Activated CD4-positive, alpha-beta T cell treated with anti-CD3 and anti-CD28 coated beads, Interleukin-2, Interleukin-4, amounts not matched to agents 100 ng/mL and 50 ng/mL, durations not matched to agents 16 hours and 8 hours (primary cell): ENCODE measurements at places on chromosomes 1 and 21.

DNA sequence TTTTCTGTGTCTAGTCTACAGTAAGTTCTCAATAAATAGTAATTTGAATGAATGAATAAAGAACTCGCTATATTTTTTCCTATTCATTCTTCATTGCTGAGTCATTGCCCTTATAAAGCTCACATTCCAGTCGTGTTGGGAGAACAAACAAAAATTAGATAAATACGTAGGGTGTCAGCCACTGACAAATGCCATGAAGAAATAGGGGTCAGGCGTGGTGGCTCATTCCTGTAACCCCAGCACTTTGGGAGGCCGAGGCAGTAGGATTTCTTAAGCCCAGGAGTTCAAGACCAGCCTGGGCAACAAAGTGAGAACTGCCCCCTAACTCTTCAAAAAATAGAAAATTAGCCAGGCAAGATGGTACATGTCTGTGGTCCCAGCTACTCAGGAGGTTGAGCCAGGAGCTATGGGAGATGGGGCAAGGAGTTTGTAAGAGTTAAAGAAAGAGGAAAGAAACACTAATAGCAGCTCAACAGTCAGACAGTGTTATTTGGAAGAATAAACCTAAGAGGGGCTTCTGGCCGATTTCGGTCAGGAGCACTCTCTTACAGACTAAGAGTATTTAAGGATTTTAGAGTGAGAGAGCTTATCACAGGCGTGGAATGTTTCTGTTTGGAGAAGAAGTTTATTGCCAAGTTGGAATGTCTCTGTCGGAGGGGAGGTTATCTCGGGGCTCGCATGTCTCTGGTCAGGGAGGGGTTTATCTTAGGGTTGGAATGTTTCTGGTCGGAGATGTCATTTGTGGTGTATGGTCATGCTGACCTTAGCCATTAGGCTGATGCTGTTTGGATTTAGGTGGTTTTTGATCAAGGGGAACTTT is 1.8 kb upstream of the CHML start:
- DNase-seq, result no peak

DNA sequence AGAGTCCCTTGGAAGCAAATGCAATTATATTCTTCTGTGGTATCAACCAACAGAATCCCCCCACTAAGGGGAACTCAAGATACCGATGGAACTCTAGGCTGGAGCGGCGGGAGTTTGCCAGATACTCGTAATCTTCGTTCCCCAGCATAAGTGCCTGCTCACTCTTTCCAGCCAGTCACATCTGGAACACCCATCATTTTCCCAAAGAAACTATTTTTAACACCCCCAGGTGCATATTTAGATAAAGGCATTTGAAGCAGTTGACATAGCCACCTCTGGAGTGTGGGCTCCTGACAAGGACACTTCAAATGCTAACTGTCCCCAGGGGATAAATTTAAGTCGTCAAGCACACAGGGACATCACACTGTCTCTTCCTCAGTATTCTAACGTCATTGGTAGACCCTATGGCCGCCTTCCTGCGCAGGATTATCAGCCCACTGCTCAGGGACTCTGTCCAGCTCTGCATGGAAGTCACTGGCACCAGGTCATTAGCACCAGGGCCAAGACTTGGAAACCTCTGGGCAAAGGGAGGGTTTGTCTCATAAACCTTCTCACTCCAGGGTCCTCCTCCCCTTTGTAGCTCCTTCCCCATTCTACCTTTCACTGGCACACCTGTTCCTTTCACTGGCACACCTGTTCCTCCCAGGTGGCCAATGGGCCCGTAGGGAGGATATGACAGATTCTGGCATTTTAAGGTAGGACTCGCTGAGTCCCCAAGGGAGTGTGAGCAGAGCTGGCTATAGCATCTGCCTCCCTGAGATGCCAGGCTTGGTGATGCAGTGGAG is 48.8 kb downstream of the H3-3A start:
- DNase-seq, result no peak

DNA sequence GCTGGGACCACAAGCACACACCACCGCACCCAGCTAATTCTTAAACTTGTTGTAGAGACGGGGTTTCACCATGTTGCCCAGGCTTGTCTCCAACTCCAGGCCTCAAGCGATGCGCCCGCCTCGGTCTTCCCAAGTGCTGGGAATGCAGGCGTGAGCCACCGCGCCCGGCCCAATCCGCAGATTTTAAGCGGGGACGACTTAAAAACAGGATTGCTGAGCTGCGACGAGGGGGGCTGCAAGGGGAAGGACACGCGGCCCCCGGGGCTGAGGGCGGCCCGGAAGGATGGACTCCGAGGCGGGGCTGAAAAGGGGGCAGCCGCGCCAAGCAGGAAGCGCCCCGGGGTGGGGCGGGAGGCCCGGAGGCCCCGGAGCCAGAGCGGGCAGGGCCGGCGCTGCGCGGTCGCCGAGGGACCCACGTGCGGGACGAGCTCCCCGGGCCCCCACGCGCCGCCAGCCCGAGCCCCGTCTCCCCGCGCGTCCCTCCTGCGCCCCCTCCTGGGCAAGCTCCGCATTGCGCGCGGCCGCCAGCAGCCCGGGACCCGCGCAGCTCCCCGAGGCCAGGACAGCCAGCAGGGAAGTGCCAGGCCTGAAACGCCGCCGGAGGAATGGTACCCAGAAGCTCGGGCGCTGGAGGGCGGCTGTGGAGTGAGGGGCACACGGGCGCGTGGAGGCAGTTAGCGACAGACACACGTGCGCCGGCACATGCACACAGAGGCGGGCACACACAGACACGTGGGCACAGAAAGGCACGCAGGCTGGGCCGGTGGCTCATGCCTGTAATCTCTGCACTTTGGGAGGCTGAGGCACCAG is 5.5 kb upstream of the PRKCZ start:
- DNase-seq, result peak; percentile 65

DNA sequence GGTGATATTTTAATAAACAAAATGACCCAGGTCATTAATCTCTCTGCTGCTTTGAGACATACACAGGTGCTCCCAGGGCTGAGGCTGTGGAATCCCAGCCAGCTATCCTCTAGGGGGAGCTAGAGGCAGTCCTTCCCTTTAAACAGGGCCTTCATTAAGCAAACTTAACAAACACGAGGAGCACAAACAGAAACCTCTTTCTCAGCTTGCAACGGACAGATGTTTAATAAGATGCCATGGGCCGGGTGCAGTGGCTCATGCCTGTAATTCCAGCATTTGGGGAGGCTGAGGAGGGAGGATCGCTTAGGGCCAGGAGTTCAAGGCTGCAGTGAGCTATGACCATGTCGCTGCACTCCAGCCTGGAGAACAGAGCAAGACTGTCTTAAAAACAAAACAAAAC is 106.7 kb downstream of the HIVEP3 start:
- peak; percentile 73 for DNase-seq

DNA sequence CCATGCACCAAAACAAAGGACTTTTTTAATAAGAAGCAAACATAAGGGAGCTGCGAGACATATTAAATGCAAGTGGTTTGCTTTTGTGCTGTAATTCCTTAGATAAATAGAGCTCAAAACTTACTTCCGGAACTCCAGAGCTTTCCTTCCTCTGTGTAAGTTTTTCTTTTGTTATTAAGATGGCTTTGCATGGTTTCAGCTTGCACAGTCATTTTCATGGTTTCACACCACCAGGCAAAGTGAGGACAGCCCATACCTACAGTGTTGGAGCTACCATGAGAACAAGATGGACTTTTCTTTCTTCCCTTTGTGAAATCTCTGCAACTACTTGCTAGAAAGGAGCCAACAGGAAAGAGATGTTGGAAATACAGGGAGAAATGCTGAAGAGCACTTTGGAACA is 368.0 kb downstream of the SETD4 start:
- no peak for DNase-seq

- DNase-seq, result no peak
Observed at GRCh38 chr1:55894521-55894920, 679.4 kb upstream of the USP24 start.

DNA sequence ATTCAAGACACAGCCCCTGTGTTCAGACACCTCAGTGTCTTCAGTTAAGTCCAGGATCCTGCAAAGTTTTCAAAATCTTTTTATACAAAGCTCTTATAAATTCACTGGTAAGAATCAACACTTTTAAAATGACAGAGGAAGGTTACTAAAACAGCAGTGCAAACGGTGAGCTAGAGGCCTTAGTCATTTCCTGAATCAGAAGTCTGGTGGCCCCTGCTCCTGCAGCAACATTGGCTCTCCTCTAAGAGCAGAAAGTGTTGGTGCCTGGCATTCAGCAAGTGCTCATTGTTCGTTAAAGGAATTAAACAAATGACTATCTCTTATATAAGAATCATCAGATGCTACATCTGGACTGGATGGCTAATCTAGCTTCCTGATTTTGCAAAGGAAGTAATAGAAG is 282.9 kb downstream of the PTGER3 start:
- peak; percentile 31 for DNase-seq

DNA sequence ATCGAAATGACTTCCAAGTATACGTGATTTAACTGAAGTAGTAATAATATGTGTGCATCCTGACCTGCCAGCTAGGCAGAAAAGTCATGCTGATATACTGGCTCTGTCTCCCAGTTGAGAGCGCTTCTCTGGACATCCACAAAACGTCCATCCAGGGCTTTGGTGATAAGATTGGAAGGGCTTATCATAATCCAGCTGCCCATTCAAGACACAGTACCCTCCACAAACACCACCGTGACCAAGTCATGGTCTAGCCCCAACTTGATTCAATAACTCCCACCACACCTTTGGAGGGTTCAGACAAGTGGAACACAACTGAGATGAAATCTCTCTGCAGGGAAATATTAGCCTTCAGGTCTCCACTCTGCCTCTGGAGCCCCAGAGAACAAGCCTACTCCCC is 76.2 kb downstream of the CD46 start:
- DNase-seq, result no peak

DNA sequence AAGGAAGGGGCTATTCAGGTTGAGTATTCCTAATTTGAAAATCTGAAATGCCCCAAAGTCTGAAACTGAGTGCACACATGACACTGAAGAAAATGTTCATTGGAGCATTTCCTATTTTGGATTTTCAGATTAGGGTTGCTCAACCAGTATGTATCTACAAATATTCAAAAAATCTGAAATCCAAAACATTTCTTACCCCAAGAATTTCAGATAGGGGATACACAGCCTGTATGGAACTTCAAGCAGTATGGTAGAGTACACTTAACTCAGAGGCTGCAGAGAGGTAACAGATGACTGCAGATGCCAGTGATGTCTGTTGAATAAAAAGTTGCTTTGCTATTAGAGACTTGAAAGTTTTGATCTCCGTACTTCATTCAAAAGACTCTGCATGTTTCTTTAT is 19.0 kb downstream of the YTHDF2 start:
- DNase-seq, result no peak

- DNase-seq, result peak; percentile 19
Observed at GRCh38 chr1:176241385-176242015, 34.4 kb upstream of the COP1 start.

GRCh38 chr1:29180497-29181412 is 945 bp downstream of the SRSF4 start:
- peak; percentile 37 for DNase-seq

DNA sequence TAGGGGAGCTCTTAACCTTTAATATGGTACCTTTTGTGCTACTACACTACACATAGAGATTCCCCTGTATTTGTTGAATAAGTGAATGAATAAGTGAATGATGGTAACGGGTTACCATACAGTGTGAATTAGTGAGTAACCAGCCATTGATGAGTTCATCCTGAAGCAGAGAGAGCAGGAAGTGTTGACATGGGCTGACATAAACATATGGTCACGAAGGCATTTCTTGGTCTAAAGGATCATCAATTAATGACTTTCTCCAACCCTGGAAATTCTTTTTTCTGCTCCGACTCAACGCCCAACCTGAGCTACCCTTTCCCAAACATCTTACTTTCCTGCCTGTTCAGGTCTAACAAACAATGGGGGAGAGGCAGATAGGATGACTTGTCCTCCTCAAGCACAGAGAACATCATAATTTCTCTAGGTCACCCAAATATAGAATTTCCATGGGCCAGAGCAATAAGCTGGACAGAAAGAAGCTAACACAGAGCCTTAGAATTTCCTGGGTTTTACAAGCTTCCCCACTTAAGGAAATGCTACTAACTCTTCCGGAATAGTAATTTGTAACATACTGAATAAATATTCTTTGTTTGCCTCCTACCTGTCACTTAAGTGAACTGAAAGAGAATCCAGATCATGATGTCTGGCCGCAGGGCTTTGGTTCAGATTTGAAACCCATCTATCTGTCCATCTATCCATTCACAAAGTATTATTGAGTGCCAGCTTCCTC is 114.7 kb upstream of the NGF start:
- DNase-seq, result no peak

GRCh38 chr1:98963064-98963758 is 41.5 kb downstream of the PLPPR5 start:
- no peak for DNase-seq

DNA sequence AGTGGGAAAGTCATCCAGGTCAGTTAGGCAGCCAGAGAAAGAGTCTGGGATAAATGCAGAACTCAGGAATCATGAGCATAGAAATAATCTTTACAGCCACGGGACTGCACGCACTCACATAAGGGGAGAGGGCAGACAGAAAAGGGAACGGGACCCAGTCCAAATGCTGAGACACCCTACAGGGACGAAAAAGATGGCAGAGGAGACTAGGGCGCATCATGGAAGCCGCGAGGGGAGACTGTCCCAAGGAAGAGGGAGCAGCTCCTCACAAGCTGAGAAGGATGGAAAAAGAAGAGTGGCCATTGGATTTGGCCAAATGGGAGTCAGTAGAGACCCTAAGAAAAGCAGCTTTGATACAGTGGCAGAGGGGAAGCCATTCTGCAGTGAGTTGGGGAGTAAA is 102.9 kb upstream of the TLR5 start:
- DNase-seq, result no peak

- no peak for DNase-seq
Observed at GRCh38 chr1:19460535-19461219, 24.7 kb downstream of the CAPZB start.

GRCh38 chr1:27951396-27951795 is 8.4 kb upstream of the XKR8 start:
- DNase-seq, result no peak
